ENCODE measurements at places on chromosomes 1 and 21.

GRCh38 chr1:184160236-184160635 lies 108.7 kb downstream of the TSEN15 start:
- no peak for DNase-seq

DNA sequence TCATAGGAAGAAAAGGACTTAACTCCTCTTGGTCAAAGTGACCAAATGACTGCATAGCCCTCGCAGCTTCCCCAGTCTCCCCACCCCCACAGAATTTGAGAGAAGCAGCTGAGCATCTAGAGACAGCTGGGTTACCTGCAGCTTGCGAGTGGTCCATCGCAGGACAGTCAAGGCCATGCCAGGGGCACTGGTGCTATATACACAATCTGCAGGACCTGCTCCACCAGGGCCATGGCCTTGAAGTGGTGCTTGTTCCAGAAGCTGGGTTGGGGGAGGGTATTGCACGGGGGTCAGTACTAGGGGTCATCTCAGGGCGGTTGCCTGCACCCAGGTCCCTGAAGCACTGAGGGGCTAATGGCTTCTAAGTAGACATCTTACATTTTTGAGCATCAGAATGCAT lies 10.4 kb downstream of the MRTO4 start:
- no peak for DNase-seq

- no peak for DNase-seq
Observed at GRCh38 chr1:6770751-6771440, 14.4 kb upstream of the CAMTA1 start.

DNA sequence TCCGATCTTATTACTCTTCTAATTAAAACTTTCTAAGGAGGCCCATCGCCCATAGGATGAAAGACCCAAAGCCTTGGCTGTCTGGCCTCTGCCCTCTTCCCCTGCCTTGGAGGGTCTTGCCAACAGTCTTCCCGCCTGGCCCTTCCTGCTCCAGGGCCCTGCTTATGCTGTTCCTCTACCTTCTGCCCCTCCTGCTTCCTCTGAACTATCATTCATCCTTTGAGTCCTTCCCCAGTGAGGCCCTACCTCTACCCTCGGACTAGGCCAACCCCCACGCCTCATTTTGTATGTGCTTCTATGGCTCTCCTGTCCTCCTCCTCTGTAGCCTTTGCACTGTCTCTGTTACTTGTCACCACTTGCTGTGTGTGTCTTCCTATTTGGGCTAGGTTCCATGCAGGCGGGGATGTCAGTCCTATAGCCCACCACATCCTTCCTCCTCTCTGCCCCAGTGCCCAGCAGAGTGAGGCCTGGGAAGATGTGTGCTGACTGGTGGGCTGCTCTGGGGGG lies 5.4 kb downstream of the RUSC1 start:
- DNase-seq, result no peak

DNA sequence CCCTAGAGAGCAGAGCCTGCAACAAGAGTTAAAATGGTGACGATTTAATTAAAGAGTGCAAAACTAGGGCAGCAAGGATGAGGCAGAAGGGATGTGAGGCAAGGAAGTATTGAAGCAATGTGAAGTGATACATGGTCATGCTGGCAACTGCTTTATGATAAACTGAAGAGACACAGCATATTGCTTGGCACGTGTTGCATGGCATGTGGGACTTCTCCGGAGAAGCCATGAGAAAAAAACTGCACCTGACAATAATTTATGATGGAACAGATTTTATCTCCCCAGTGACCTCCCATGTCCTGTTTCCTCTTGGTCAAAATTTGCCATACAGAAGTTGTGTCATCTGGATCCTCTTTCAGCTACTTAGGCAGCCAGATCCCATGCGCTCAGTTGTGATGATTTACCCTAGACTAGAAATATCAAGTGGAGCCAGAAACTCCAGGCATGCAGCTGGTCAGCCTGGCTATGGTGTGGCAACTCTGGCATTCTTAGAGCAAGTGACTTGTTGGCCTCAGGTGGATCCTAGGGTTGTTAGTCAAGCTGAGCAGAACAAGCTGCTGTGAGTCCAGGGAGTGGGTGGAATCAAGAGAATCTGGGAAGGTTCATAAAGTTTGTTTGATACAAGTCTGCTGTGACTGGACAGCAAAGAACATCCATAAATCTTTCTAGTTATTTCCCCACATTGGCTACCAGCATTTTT lies 611.4 kb upstream of the USP24 start:
- DNase-seq, result no peak
